ENCODE measurements at places on chromosomes 4 and X.

- DNase-seq = no peak
Measured at GRCh38 chrX:130304587-130305368, 34.9 kb upstream of the SLC25A14 start.

DNA sequence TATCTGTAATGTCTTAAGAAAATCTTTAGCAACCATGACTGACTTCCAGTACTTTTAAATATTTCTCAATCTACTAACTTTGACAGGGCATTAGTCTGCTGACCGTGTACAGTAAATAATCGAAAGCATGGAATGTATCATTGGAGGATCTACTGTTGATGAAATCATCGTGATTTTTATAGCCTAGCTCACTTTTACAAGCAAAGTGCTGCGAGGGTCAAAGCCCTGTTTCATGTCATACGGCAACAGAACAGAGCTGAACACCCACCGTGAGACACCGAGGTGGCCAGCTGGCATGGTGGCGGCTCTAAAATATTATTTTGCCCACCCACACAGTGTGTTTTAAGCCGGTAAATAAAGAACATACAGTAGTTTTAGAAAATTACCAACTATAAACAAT lies 679.3 kb downstream of the FAT4 start:
- DNase-seq = no peak

DNA sequence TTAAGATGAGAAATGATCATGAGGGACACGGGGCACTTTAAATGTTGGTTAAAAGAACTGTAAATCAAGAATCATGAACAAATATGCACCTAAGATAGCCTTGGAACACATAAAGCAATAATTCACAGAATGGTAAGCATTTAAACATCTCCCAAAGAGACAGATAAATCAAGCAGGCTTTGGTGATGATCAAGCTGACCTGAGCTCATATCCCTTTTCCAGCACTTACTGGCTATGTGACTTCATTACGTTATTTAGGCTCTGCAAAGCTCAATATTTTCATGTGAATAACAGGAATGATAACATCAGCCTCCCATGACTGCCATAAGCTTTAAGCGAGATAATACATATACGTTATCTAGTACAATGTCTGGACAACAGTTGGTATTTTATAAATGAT lies 54.9 kb downstream of the CHRNA9 start:
- DNase-seq = no peak

DNA sequence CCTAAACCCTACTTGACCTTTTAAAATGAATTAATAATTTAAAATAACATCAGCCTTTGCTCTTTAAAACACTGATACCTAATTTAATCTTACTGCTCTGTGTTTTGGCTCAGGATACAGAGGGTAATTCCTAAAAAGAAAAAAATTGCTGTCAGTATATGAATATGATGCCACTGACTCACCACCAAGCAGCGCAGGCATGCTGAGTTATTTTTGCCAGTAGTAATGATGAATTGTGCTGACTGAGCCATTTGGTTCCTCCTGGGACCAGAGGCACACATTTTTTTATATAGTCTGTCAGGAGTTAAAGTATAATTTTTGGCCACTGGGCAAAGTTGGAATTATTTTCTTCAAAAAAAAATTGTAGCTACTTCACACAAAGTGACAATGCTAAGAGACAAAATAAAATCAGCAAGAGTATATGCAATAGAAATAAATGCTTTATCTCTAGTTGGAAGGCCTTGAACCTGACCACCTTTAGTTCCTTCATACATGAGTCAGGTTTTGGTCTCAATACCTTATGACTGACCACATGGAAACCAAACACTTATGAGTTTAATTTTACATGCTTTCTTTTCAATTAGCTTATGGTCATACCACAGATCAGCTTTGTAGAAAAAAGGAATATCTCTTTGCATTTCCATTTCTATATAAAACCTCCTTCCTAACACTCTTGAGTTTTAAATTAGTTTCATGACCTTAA lies 115.1 kb downstream of the PPP3CA start:
- DNase-seq = peak; percentile 10

DNA sequence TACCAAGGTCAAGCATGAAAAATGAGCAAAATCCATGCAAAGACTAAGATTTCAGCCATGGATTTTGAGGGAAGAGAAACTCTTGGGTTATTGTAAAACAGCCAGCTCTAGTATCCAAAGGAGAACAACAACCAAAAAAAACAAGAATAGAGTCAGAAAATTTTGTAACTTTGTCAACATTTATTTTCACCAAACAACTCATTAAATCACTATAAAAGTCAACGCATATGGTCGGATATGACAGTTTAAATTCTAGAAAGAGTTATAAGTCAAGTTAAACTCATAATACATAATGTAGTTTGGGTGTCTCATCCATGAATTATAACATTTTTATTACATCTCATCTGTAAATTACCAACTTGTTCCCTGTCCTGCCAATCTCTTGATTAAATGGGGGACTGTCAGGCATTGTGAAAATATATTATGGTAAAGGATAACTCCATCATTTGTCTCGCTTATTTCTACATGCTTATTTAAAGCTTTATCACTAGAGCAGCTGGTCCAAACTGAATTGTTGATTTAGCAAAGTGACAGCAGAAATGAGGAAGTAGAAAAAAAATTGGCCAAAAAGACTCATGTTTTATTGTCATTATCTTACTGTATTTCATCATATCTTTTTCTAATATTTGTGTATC lies 224.8 kb upstream of the NOCT start:
- no peak for DNase-seq
